Cortex of kidney (tissue), 1 donor: ENCODE measurements at places on chromosomes 6 and 20.

DNA sequence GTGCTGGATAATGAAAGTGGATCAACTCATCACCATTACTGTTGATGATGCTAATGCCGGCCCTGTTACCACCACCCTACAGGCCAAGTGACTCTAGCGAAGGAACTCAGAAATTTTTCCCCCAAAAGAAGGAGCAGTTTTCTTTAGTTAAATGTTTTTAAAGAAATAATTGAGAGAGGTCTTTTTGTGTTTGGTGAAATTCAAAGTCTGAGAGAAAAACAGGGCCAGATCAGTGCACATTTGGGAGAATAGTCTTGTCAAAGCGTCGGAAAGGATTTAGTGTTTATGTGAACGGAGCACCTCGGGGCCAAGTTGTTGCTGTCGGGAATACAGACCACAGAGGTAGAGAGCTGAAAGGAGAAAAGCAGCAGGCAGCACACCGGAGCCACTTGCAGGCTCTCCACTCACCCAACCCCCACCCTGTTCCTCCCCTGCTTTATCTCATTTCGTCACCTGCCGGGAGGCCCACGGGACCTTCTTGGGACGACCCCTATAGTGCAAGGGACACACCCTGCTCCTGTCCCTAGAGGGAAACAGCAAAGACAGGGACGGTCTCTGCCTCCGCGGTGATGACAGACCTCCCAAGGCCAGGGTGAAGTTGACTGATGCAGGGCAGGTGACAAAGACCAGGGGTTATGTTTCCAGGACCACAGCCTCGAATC, 6.8 kb downstream of the TFAP2B start:
- no peak for DNase-seq

DNA sequence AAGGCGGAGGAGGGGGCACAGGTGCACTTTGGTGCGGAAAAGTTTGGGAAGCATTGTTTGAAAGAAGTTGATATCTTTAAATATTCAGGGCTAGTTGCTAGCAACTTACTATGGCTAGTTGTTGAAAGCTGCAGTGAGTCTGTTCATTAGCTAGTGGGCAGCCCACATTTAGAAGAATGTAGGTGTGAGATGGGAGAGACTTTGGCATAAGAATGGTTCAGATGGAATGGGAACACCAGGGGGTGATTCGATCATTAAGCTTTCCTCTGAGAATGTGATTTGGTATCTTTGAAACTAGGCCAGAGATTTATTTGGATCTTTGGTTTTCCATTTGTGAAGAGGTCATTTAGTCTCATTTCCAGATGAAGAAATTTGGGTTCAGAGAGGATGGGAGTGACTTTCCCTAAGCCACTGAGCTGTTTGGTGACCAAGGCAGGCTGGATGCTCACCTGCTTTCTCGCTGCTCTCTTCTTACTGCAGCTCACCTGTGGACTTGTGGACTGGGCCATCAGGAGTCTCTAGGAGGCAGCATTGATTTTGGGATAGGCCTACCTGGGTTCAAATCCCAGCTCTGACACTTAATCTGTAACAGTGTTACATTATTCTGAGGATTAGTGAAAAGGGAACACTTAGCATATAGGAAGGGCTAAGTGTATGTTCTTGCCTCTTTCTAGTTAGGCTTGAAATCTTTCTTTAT, 62.9 kb downstream of the CARMIL1 start:
- no peak for DNase-seq

GRCh38 chr20:49865559-49865958, 49.8 kb downstream of the SPATA2 start:
- DNase-seq, result no peak

DNA sequence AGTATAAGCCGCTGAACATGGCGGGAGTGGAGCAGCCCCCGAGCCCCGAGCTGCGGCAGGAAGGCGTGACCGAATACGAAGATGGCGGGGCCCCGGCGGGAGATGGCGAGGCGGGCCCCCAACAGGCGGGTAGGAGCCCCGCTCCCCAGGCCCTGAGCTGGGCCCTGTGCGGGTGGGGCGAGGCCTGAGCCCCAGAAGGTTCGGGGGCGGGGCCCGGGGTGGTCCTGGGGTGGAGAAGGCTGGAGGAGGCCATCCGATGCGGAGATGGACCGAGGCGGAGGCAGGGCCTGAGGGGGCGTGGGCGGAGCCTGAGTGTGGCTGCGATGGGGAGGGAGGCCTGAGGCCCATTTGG, 7.1 kb downstream of the L3MBTL1 start:
- no peak for DNase-seq

GRCh38 chr6:18177286-18177965, 22.2 kb downstream of the KDM1B start:
- DNase-seq, result no peak

DNA sequence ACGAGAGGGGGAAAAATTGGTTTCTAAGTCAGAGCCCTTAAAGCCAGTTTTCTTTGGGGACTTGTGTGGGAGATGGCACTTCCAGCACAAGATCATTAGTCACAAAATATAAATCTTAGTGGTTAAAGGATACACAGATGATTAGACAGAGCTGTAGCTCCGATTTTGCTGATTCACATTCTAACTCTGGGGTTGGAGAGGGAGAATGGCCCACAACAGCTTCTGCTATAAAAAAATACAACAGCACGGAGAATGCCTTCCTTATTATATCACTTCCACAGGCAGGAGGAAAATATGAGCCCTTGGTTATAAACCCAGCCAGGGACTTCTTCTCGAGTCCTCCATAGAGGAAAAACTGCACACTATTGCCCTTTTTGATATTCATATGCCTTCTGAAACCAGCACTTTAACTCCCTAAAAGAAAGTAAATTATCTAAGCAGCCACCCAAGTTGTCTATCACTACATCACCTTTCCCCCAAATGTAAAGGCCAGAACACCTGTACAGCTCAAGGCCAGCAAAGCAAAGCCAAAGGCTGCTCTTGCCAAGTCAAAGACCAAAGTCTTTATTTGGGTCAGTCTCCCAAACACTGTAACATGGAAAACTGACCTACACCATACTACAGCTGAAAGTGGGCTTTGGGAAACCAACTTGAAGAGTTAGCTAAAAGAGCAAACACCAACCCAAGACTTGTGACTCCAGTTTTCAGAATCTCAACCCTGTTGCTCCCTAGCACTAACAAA, 10.4 kb downstream of the MRPL14 start:
- DNase-seq, result no peak

- DNase-seq, result no peak
Observed at GRCh38 chr20:59772931-59773913, 160.2 kb downstream of the SYCP2 start.

DNA sequence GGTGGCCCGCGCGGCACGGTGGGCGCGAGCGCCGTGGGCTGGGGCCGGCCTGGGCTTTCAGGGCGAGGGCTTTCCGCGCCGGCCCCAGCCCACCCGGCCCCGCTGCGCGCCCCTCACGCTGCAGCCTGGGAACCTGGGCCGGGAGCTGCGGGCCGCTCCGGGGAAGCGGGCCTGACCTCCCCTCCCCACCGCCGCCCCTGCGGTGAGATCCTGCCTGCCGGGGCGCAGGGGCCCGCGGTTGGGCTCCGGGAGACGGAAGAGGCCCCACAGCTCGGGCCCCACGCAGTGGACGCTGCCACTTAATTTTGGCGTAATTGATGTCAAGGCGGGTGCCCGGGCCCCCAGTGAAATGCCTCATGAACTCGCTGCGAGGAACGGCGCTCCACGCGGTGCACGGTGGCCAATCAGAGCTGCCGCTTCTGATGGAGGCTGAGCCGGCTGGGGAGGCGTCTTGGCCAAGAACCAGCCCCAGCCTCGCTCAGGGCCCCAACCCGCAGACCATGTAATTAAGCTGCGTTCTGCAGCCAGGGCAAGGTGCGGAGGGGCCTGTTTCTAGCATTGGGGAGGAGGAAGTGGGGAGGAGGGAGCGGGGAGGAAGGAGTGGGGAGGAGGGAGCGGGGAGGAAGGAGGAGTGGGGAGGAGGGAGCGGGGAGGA, 96.1 kb upstream of the BHLHE23 start:
- no peak for DNase-seq

DNA sequence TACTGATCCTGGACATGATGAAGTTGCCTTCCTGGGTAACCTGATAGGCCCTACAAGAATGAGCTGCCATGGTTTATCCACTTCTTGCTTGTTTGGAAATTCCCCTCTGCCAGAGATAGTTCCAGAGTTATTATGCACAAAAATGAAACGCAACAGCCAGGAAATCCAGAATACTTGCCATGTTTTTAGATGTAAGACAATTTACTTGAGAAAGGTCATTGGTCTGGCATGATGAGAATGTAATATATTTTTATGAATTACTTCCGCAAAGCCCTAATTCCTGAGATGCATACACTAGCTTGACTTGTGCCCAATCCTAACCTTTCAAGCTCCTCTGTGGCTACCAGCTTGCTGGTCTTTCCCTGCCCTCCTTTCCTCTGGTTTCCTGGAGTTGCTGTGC, 27.9 kb upstream of the NT5E start:
- DNase-seq, result no peak

DNA sequence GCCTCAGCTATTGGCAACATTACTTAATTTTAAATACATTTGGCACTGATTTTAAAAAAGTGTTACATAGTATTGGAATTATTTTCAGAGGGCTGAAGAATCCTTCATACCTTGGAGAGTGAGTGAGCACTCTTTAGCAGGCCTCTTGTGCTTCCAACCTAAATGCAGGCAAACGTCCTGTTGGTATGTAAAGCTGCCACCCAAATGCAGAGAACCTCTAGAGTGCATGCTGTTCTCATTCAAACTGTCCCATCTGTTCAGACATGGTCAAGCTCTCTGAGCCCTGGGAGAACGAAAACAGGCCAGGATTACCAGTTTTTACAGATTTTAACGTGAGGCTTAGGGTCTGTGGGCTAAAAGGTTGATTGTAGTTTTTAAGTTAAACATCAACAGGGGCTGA, 378.0 kb upstream of the FLRT3 start:
- no peak for DNase-seq

DNA sequence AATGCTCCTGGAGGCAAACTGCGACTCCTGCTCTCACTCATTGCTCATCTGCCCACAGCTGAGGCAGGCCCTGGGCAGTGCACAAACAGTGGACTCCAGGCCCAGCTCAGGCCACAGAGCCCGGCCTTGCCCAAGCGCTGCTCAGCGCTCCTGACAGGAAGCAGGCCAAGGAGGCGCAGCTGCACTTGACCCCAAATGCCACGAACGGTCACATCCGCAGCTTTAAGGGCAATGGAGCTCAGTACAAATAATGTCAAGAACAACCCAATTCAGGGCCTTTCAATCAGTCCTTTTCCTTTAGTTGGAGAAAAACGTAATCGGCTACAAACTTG, 33.8 kb downstream of the RRBP1 start:
- no peak for DNase-seq

- no peak for DNase-seq
Observed at GRCh38 chr6:37473364-37474095, 26.2 kb downstream of the CCDC167 start.

GRCh38 chr6:118897386-118897785, 3.4 kb downstream of the ASF1A start:
- DNase-seq, result no peak

GRCh38 chr6:1739220-1739619, 129.5 kb downstream of the FOXC1 start:
- DNase-seq, result no peak

DNA sequence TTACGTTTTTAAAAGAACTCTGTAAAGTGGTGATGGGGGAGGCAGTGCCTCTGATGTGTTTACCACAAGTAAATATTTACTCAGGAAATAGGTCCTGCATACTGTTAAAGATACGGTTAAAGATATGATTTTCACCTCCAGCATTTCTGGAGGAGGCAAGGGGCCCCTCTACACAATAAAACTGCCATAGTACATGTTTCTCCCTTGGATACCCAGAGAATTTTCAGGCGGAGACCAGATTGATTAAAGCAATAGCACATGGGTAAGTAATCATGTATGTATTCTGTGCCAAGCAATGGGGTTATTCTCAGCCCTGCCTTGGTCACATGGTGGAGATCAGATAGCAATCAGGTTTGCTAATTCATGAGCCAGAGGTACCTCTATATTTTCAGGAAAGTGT, 9.6 kb downstream of the RIPOR2 start:
- no peak for DNase-seq

GRCh38 chr6:37612475-37612874, 85.2 kb downstream of the MDGA1 start:
- no peak for DNase-seq

DNA sequence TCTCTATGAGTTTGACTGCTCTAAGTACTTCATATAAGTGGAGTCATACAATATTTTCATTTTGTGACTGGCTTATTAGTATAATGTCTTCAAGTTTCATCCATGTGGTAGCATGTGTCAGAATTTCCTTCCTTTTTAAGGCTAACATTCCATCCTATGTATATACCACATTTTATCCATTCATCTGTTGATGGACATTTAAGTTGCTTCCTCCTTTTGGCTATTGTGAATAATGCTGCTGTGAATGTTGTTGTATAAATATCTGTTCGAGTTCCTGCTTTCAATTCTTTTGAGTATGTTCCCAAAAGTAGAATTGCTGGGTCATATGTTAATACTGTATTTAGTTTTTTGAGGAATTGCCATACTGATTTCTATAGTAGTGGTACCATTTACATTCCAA, 79.5 kb downstream of the PTPRA start:
- DNase-seq, result no peak

GRCh38 chr20:6122111-6122872, 538 bp downstream of the FERMT1 start:
- no peak for DNase-seq

DNA sequence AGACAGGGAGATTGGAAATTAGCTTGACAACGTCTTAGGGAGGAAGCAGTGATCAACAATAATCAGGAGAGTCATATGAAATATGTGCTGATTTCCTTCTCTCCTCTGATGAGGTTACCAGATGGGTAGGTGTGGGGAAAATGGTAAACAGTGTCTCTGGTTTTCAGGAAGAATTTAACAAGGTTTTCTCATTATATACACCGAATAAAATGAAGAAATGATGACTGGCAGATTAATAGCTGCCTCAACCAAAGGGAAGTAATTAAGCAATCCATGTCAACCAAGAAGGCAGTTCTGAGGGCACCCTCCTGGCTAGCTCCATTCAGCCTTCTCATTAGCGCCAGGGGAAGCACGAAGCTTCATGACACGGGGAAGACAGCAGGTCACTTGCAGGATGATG, 12.7 kb upstream of the RAMACL start:
- no peak for DNase-seq

DNA sequence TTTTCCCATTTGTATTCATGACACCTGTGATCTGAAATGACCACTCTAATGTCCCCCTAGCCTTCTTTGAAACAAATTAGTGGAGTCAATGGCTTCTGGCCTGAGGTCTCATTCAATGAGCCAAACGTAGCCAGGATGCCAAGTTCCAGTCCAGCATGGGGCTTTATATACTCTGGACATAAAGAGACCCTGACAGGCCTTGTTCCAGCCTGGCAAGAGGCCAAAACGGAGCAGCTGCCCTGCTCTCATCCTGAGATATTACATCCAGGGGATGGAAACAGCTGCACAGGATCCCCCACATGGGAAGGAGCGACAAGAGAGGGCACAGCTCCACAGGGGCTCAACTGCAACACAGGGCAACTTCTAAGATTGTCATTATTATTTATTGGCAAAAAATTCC, 437.8 kb downstream of the CDH26 start:
- no peak for DNase-seq

GRCh38 chr6:104630955-104631354, 228.8 kb downstream of the HACE1 start:
- DNase-seq, result no peak

GRCh38 chr20:35023624-35024023, 68.0 kb downstream of the MYH7B start:
- no peak for DNase-seq

GRCh38 chr6:138964012-138964411, 24.0 kb downstream of the REPS1 start:
- DNase-seq, result no peak

- DNase-seq, result no peak
Observed at GRCh38 chr6:27043244-27043643, 204.3 kb upstream of the PRSS16 start.

- no peak for DNase-seq
Observed at GRCh38 chr6:33169291-33170175, 22.7 kb downstream of the COL11A2 start.
